Dermis blood vessel endothelial cell (primary cell): ENCODE measurements at places on chromosomes 6 and 20. TPM values are rescaled to one million over a fixed set of nuclear protein-coding genes. Genes with fewer than 3 reads are reported as not detected.

DNA sequence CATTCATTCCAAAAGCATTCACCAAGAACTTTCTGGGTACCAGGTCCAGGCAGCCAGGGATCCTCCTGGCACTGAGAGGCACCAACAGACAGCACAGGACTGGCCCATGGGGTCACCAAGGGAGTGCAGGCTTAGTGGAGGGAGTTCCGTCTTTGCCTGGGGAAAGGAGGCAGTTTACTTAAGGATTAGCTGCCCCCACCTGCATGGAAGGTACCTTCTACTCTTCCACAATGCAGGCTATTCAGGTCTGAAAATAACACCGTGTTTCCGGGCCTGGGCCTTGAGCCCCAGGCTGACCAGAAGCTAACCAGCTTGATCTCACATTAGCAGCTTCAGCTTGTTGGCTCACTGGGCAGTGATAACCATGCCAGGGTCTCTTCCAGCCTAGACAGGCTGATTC is 199.4 kb downstream of the FOXA2 start:
- no peak for DNase-seq

GRCh38 chr6:7323074-7323473 is 10.1 kb upstream of the SSR1 start:
- no peak for DNase-seq

DNA sequence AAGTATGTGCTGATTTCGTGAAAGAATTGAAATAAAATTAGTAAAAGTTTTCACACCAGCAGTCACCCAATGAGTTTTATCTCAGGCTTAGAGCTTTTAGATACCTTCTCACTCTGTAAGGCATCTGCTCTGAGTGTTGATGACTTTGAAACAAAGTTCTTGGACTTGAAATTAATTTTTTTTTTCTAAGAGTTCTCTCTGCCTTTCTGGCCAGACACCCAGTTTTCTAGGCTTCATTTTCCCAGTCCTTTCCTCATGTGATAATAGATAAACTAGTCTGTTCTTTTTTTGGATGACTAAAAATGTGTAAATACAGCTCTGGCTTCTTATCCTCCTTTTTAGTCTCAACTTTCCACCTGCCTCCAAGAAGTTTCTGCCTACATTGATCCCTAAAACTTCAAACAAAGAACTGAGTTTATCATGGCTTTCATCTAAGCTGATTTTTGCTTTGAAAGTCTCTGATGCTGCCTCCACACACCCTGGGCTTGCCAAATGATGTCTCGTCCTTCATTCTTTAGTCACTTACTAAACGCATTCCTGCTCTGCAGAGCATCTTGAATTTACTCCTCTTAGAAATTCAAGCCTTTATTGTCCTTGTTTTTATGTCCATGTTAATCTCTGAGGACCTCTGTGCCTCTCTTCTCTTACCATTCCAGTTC is 32.7 kb downstream of the SLX4IP start:
- no peak for DNase-seq

NFS1 gene
- 12.8 and 28.0 TPM in 2 replicates for total RNA-seq

DNA sequence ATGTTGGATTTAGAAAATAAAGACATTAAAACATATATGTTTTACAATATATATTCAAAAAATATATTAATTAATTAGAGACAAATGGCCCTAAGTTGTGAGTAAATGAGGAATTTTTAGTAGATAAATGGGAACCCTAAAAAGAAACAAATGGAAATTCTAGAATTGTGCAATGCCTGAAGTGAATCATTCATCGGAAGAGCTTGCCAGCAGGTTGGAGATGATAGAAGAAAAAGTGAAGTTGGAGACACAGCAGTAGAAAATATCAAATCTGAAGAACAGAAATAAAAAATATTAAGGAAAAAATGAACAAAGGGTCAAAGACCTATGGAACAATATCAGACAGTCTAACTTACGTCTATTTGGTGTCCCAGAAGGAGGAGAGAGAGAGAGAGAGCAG is 109.4 kb upstream of the NEDD9 start:
- DNase-seq: no peak

GRCh38 chr20:9144643-9145042 is 75.8 kb downstream of the PLCB4 start:
- no peak for DNase-seq

GRCh38 chr6:106732376-106732940 is 103.1 kb downstream of the QRSL1 start:
- no peak for DNase-seq

HLA-DQB1 gene
- total RNA-seq: not detected in 2 replicates

KCNK5 gene
- total RNA-seq: 0.17 TPM in 1 of 2 replicates, not detected in the other

TRIM31 gene
- not detected in 2 replicates for total RNA-seq

DNA sequence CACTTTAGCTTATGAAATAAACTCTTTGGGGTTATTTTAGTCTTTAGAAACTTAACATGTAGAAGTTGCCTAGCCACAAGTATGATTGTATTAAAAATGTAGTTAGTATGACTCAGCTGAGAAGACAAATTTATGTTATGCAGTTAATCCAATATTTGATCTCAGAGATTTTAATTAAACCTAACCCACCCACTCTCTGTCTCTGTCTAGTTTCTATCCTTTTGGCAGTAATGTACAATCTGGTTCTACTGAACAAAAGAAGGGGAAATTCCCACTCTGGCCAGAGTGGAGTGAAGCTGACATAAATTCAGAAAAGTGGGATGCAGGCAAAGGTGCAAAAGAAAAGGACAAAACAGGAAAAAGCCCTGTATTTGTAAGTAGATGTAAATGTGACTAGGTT is 36.4 kb downstream of the ADGB start:
- DNase-seq: no peak

GRCh38 chr6:88492824-88493223 is 326.7 kb upstream of the CNR1 start:
- DNase-seq: peak; percentile 79

GRCh38 chr6:5518936-5519491 is 257.7 kb downstream of the FARS2 start:
- no peak for DNase-seq

DNA sequence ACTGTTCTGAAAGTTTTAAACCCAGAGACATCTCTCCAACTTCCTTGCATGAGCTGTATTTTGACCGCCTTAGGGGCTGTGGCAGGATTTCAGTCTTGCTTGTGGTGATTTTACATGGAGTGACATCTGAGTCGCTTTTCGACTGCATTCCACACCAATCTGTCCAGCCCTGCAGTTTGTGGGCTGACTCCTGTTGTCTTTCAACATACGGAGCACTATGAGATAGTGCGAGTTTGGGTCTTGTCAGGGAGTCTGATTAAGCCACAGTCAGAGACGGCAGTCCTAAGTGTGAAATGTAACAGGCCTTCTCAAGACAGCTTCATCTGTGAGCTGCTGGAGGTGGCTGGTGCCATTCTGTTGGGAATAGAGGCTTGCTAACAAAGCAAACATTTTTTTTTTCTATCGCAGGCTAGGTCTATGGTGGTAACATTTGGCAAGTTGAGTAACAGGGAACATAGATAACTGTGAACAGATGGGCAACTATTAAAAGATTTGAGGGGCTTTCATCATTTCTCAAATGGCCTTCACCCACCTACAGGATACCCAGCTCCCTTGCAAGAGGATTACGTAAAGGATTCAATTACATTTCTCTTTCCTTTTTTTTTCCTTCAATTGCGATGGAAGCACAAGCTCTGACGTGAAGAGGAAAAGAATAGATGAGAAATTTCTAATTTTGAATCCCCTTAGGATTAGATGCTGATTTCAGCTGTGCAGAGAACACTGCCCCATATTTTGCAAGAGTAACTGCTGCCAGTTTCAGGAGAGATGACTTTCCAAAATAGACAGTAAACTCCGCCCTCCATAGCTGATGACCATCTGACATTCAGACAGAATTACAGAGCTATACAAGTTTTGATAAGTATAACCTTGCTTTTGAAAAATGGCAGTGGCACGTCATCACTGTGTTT is 25.1 kb downstream of the CAP2 start:
- DNase-seq: no peak

GRCh38 chr6:137625808-137626207 is 131.6 kb upstream of the OLIG3 start:
- DNase-seq: no peak

CAGE1 gene
- under 0.01 TPM in 1 of 2 replicates, not detected in the other for total RNA-seq

DNA sequence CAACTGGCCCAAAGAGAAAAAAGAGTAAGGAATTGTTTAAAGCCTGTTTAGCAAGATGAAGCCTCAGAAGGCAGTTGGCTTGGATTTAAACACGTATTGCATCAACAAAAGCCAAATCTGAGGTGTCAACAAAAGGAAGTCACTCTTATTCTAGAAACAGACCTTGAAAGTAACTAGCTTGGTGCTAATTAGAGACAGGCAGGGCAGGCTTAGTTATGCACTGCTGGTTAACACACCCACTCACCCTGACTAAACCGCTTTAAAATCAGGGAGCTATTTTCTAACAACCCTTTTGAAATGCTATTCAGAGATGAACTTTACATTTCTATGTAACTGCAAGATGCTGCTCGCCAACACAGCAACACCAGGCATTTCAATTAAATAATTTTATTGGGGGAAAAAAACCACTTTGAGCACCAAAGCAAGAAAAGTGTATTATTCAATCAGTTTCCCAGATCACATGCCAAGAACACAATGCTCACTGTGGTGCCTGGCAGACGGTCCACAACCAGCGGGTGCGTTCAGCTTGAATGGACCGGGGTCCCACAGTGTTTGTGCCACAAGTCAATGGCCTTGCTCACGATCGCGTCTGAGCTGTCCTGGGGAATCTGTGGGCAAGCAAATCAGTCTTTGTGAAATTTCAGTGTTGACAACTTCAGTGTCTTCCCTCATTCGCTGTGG is 23.6 kb downstream of the TBC1D7 start:
- DNase-seq: no peak

DNA sequence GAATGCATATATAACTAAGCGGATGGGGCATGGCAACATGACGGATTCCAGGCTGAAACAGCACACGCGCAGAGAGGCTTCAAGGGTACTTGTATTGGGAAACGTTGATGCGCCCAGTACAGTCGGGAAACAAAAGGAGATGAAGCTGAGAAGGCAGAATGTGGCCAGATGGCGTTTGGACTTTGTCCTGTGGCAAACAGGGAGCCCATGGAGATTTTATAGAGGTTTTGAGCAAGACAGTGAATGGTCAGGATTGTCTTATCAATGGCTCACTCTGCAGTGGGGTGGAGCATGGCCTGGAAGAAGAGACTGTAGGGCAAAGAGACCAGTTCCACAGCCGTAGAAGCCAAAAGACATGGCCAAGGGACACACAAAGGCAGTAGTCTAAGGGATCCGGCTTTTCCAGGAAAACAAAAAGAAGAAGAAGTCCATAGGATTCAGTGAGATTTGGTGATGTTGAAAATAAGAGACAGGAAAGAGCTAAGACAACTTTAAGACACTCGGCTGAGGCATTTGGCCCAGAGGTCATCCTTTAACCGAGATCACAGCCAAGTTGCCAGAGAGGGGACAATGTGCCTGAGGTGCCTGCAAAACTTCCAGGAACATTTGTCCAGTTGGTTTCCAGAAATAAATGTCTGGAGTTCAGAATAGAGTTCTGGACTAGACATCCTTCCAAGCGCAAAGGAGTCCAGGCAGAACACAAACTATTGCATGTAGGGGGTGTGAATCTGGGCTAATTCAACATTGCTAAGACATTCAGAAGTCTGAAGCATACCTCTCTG is 123.0 kb upstream of the RREB1 start:
- no peak for DNase-seq

SLC26A8 gene
- under 0.01 TPM in 1 of 2 replicates, not detected in the other for total RNA-seq

- DNase-seq: no peak
These were observed 16.9 kb downstream of the RAB44 start for GRCh38 chr6:36714511-36714910.

DNA sequence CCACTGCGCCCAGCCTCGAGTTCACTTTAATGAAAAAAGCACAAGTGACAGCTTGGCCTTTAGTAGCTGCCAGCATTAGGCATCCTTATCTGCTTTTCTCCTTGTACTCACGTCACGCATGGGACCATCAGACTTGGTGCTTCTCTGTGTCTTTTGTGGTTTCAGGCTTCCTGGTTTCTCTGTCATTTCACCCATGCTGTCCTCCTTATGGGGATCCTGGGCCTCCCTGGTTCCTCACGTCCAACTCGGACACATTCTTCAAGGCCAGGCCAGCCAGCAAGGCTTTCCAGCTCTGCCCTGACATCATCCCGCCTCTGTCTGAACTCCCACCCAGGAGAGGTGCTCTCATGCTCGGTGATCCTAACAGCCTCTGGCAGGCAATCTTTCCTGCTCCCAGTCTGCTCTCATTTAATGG is 83.2 kb downstream of the TIAM2 start:
- no peak for DNase-seq

DNA sequence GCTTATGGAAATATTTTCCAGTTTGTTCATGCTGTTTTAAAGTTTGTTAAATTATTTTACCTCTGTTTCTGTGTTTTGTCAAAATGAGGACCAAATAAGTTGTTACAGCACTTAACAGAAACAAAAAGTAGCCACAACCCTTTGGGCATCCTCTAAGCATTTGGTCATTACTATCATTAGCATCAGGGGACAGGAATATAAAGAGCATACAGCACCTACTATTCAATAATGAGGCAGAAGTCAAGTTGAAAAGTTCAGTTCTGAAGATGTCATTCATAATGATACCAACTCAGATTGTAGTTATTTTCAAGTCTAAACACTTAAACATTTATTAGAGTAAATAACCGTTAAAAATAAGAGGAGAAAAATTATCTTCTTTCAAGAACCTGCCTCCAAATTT is 862.3 kb upstream of the FLRT3 start:
- DNase-seq: no peak

DNA sequence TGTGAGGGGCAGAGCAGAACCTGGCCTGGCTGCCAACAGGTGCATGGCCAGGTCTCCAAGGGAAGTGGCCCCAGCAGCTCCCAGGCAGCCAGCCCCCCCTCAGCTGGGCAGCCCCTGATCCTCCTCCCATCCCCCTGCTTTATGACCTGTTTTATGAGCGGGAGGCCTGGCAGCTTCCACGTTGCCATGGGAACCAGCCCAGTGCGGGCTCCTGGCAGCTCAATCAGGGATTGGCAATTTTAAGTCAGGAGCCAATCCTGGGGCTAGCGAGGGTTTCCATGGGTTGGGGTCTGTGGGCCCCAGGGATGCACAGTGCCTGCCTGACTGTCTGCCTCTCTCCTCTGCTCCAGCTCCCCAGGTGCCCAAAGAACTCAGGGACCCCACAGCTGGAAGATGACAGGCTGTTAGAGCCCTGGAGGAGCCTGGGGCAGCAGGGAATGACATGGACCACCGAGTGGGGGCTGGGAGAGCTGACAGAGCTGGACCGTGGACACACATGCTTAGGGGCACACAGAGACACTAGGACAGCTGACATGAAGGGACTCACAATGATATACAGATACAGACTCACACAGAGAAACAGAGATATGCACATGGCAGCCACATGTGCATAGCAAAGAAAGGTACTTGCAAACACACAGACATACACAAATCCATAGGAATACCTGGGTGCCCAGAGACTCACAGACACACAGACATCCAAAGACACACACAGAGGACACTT is 56.5 kb upstream of the SIRPA start:
- DNase-seq: no peak

- DNase-seq: no peak
These were observed 5.8 kb downstream of the HMGA1 start for GRCh38 chr6:34242252-34243130.

CDH4 gene
- 0.17 and 0.47 TPM in 2 replicates for total RNA-seq

SLC22A7 gene
- total RNA-seq: not detected in 2 replicates

SRC gene
- 1.5 and 4.1 TPM in 2 replicates for total RNA-seq

- DNase-seq: no peak
These were observed 196.5 kb downstream of the BACH2 start for GRCh38 chr6:90100059-90100665.

HTR1E gene
- not detected in 2 replicates for total RNA-seq
